ENCODE measurements at places on chromosomes 16 and 17. TPM values are rescaled to one million over a fixed set of nuclear protein-coding genes. Genes with fewer than 3 reads are reported as not detected.

Gene OTOA
- total RNA-seq, result not detected

Gene FOXO3B
- total RNA-seq, result 4.3 TPM

- no peak overlapping the region for H3K4me3 ChIP-seq
- no peaks in the 10 kb centered on the region for H3K4me1 ChIP-seq
- no peaks in the 10 kb centered on the region for H3K27me3 ChIP-seq
- no peak overlapping the region for H3K27ac ChIP-seq
- H3K36me3 ChIP-seq, result peaks cover 3% of the 10 kb centered on the region
Observed at GRCh38 chr17:7676533-7676932, 10.8 kb downstream of the TP53 start.

- peak; percentile 74 for DNase-seq
- no peak overlapping the region for H3K4me3 ChIP-seq
- peak overlapping the region; percentile 92 for H3K27ac ChIP-seq
- peaks cover 37% of the 10 kb centered on the region for H3K4me1 ChIP-seq
- peaks cover 52% of the 10 kb centered on the region for H3K36me3 ChIP-seq
Observed at GRCh38 chr16:57039148-57039812, 49.9 kb downstream of the NLRC5 start.

DNA sequence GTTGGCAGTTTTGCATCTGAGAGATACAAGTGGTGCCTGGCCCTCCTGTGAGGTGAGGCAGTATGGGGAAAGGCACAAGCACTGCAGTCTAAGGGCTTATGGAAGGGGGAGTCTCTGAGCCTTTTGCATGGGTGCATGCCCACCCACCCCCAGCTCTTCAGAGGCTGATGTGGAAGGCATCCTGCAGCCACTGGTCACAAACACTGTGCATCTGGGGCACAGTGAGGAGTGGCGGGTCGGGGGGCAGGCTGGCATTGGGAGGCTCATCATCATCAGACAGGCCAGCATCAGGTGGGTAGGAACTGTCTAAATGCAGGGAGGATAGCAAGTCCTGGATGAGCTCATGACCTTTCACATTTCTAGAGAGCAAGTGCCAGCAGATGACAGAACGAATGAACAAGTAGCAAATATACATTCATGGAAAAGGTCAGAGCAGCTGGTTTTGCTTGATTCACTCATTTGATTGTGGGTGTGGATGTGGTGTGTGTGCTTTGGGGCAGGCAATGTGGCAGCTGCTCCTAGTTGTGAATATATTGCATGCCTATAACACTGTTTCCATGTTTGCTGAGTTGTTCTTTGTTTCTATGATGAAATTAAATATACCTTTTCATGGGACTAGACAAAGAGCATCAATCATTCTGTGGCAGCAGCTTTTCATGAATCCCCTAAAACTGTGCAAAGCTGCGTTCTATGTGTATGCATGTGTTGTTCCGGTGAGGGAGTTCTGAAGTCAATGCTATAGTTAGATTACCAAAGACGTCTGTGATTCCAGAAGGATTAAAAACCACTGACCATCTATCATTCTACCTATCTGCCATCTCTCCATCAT, 29.2 kb downstream of the TRIM25 start:
- no peaks in the 10 kb centered on the region for H3K4me1 ChIP-seq
- no peaks in the 10 kb centered on the region for H3K36me3 ChIP-seq
- no peak for DNase-seq
- H3K4me3 ChIP-seq, result no peak overlapping the region
- no peak overlapping the region for H3K27ac ChIP-seq

- no peak overlapping the region for H3K27ac ChIP-seq
- H3K36me3 ChIP-seq, result no peaks in the 10 kb centered on the region
- H3K4me1 ChIP-seq, result no peaks in the 10 kb centered on the region
- DNase-seq, result no peak
Observed at GRCh38 chr17:10141436-10141835, 57.0 kb downstream of the GAS7 start.

DNA sequence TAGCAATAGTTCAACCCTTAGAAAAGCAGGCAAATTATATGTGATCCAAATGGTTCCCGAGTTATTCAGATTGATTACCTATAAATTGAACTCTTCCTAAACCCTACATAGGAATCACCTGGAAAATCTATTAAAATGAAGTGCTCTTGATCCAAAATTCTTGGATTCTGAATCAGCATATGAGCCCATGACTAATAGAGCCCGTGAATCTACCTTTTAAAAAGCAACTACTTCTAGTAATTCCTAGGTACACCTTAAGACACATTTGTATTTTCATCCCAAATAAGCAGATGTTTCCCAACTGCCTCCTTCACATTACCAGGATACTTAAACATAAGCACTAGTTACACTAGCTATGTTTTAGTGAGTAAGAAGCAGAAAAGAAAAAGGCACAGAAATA, 1171.0 kb upstream of the GOT2 start:
- DNase-seq, result no peak
- H3K27ac ChIP-seq, result no peak overlapping the region
- H3K4me3 ChIP-seq, result no peak overlapping the region
- H3K27me3 ChIP-seq, result no peaks in the 10 kb centered on the region
- H3K36me3 ChIP-seq, result no peaks in the 10 kb centered on the region

- H3K4me1 ChIP-seq, result peaks cover 4% of the 10 kb centered on the region
- no peaks in the 10 kb centered on the region for H3K36me3 ChIP-seq
- H3K27me3 ChIP-seq, result no peaks in the 10 kb centered on the region
- H3K27ac ChIP-seq, result no peak overlapping the region
- no peak overlapping the region for H3K4me3 ChIP-seq
- no peak for DNase-seq
Observed at GRCh38 chr17:33266611-33267010, 26.5 kb downstream of the ASIC2 start.

DNA sequence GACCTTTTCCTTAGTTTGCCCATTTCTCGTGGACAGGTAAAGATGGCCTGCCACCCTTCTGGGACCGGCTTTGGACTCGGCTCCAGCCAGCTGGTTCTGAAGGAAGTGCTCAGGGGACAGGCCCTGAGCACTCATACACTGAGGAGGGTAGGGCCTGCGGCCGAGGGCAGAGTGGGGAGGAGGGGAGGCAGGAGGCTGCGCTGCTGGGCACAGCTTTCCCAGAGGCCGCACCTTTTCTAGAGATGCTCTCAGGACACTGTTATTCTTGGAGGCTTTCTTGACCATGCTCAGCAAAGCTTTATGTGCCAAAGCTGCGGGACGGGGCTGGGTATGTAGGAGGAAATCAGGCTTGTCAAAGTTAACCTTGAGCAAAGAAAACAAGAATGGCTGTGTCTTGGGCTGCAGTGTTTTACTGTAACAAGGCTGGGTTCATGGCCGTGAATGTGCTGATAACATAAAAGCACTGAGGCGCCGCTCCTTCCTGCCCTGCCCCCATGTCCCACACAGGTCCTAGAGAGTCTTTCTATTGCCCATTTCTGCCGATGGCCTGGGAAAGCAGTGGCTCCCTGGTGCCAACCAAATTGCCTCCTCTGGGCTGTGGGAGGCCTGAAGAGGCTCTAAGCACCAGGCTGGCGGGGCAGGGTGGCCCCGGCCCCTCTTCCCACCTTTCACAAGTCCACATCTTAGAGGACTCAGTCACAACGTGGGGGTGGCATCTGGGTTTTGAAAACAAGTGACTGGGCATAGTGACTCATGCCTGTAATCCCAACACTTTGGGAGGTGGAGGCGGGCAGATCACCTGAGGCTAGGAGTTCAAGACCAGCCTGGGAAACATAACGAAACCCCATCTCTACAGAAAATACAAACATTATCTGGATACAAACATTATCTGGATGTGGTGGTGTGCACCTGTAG, 22.3 kb upstream of the TIMP2 start:
- DNase-seq, result no peak

- H3K4me3 ChIP-seq, result no peak overlapping the region
- H3K36me3 ChIP-seq, result no peaks in the 10 kb centered on the region
- H3K4me1 ChIP-seq, result no peaks in the 10 kb centered on the region
- H3K27me3 ChIP-seq, result no peaks in the 10 kb centered on the region
- DNase-seq, result no peak
- H3K27ac ChIP-seq, result no peak overlapping the region
Observed at GRCh38 chr16:88375996-88376834, 6.5 kb upstream of the ZNF469 start.

- DNase-seq, result peak; percentile 82
- peak overlapping the region; percentile 62 for H3K27ac ChIP-seq
- H3K27me3 ChIP-seq, result no peaks in the 10 kb centered on the region
Observed at GRCh38 chr17:8226536-8227237, 16.3 kb upstream of the AURKB start.

DNA sequence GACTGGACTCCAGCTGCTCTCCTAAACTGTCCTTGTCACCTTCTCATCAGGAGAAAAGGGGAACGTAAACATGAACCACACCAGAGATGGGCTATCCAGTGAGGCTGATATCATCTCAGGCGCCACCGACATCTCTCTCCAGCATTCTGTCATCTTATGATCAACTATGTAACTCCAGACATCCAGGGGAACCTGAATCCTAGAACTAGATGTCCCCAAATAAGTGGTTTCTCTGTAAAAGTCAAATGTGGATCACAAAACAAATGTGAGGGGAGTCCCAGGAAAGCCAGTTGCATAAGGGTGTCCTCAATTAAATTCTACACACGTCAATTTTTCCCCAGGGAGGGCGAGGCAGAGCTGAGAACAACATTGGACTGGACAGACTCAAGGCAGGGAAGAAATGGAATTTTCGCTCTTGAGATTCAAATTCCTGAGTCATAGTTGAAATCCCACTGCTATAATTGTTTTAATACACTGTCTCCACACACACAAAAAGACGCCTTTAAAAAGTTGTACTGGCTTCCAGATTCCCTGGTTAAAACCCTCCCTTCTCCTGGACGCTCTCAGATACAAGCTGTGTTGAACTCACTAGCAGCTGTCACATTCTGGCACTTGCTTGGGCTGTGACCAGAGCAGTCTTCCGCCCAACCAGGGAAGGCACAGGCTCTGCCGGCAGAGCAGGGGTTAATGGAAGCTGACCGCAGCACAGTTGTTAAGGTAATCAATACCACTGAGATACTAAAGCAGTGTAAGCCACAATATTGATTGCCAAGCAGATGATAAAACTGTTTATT, 62.6 kb downstream of the ZFHX3 start:
- no peak for DNase-seq
- H3K27me3 ChIP-seq, result no peaks in the 10 kb centered on the region
- peak overlapping the region; percentile 46 for H3K27ac ChIP-seq
- peaks cover 5% of the 10 kb centered on the region for H3K4me1 ChIP-seq
- H3K4me3 ChIP-seq, result no peak overlapping the region
- no peaks in the 10 kb centered on the region for H3K36me3 ChIP-seq

GRCh38 chr16:76386784-76387183, 109.6 kb downstream of the CNTNAP4 start:
- no peak overlapping the region for H3K4me3 ChIP-seq
- no peaks in the 10 kb centered on the region for H3K4me1 ChIP-seq
- H3K27ac ChIP-seq, result no peak overlapping the region
- no peaks in the 10 kb centered on the region for H3K27me3 ChIP-seq
- DNase-seq, result no peak
- H3K36me3 ChIP-seq, result no peaks in the 10 kb centered on the region
